ENCODE measurements at places on chromosomes 1 and 21.

DNA sequence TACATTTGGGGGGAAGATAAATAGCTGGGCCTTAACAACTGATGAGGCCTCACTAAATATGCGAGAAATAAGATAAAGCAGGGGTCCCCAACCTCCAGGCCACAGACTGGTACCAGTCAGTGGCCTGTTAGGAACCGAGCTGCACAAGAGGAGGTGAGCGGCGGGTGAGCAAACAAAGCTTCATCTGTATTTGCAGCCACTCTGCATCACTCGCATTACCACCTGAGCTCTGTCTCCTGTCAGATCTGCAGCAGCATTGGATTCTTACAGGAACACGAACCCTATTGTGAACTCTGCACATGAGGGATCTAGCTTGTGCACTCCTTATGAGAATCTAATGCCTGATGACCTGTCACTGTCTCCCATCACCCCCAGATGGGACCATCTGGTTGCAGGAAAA lies 5.2 kb upstream of the PAXBP1 start:
- DNase-seq = no peak

GRCh38 chr1:38623529-38623928 lies 236.0 kb downstream of the RRAGC start:
- no peak for DNase-seq

DNA sequence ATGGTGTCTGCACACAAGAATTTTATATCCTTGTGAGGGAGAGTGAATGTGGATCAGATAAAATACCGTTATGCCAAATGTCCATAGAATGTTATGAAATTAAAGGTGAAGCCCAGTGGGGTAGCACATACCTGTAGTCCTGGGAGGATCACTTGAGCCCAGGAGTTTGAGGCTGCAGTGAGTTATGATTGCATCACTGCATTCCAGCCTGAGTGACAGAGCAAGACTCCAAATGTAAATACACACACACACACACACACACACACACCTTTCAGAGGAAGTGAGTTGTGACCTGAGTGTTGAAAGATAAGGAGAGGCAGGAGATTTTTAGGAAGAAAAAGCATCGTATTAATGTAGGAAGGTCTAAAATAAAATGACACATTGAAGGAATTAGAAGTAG lies 28.1 kb upstream of the ZYG11A start:
- DNase-seq = no peak

DNA sequence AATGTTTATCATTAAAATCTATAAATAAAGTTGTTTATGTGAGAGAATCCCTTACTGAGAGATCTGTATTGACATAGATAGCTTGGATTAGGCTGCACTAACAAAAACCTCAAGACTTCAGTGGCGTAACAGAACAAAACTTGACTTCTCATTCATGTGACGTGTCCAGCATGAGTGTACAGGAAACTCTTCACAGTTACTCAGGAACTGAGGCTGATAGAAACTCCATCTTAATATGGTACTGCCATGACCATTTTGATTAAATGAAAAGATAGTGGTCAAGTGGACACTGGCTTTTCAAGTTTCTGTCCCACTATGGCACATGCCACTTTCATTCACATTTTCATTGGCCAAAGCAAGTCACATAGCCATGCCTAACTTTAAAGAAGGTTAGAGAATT lies 3.7 kb downstream of the ST3GAL3 start:
- no peak for DNase-seq

DNA sequence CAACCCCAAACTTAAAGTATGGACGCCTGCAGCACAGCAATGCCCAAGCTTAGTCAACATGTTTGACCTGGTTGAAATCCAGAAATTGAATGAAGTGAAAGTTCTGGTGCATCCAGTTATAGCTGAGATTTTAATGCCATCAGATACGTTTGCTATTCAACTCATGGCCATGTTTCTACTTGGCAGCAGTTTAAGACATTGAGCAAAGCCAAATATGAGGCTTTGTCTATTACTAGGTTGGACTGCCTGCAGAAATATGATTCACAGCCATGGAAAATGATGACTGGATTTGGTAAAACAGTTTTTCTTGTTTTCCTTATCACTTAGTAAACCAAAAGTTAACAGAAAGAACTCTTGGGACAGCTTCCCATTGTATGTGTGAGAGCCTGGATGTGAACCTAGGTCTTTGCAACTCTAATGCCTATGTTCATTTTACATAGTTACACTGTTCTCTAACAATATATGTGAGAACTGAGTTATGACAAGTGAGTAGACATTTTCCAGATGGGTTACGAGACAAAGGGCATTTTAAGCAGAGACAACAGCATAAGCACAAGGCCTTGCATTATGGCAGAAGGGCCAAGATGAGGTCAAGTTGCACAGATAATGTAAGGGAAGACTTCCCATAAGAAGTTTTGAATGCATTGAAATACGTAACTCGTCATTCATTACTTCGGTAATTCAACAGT lies 32.4 kb upstream of the MYSM1 start:
- DNase-seq = no peak

DNA sequence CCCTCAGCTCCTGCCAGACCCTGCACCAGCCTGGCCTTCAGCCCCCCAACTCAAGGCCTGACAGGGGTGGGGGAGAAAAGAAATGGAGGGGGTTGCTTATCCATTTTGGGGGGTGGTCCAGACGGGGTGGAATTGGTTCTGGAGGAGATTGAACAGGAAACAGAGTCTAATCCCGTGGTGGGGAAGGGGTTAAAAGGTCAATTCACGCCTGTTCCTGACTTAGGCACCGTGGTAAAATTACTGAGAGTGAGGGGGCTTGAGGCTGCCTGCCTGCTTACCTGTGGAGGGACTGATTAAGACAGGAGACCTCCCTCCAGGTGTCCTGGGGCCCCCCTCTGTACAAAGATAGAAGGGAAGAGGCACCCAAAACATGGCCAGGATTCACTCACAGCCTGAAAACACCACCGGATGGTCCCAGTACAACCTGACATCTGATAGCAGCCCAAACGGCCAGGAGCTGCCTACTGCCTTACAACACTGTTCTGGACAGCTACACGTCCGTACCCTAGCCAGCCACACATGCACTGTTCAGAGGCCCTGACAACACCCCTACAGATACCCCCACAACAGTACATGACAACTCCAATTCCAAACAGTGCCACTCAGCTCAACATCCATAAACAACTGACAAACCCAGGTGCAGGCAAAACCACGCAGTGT lies 31.8 kb downstream of the AHDC1 start:
- DNase-seq = no peak

DNA sequence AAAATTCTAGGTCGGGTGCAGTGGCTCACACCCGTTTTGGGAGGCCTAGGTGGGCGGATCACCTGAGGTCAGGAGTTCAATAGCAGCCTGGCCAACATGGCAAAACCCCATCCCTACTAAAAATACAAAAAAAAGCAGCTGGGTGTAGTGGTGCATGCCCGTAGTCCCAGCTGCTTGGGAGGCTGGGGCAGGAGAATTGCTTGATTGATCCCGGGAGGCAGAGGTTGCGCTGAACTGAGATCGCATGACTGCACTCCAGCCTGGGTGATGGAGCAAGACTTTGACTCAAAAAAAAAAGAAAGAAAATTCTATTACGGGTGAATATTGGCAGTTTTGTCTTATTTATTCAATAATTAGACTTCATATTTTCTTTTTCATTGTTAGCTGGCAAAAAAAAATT lies 62.1 kb downstream of the SNX7 start:
- no peak for DNase-seq

DNA sequence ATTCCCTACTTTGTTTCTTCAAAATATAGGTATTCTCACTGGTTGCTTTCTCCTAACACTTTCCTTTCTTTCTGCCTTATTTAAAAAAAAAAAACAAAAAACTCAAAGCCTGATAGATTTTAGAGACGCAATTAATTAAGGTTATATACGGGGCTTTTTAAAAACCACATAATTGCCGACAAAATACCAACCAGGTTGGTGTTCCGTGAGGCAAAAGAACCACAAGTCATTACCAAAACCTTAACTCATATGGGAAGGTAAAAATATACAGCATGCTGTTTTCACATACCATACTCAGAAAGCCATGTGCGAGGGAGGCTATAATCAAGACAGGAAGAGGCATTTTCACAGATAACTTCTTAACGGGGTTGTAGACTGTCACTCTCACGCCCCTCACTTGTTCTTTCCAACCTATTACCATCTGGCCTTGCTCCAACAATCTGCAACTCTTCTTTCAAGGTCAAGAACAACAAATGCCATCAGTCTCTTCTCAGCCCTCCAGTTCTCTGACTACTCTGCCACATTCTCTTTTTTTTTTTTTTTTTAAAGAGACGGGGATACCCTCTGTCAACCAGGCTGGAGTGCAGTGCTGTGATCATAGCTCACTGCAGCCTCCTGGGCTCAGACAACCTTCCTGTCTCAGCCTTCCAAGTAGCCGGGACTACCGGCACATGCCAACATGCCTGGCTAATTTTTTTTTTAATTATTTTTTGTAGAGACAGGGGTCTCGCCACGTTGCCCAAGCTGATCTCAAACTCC lies 102.6 kb downstream of the APP start:
- no peak for DNase-seq

- DNase-seq = no peak
These were observed 654.1 kb downstream of the PTPRC start for GRCh38 chr1:199292896-199293295.

- DNase-seq = no peak
These were observed 28.6 kb upstream of the IFNGR2 start for GRCh38 chr21:33374450-33375096.

DNA sequence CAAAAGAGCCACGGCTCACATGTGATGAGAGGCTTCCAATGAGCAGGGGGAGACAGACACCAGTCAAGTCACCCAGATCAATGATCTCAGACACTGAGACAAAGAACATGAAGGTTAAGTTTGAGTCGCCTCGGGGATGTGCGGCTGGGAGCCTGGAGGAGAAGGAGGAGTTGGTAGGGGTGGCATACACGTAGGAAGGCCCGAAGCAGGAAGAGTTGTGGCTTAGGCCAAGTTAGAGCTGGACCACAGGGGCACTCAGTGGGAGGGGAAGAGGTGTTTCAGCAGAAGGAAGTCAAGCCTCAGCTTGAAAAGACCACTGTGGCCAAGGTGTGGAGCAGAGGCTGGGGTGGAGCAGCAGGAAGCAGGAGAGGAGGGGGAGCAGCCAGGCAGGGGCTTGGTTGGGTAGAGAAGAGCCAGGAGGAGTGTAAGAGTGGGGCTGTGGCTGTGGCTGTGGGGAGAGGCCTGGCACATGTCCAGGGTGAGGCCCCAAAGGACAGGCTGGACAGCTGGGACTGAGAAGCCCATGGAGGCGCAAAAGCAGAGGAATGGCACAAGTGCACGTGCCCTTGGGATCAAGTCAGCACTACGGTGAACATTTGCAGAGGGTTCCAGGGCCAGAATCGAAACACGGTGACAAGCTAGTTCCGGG lies 27.6 kb downstream of the CTNNBIP1 start:
- DNase-seq = no peak

All from stimulated activated CD8-positive, alpha-beta memory T cell treated with anti-CD3 and anti-CD28 coated beads, Interleukin-7, amount 100 ng/mL, for 24 hours (primary cell).